Endothelial cell (in vitro differentiated cells): ENCODE measurements at places on chromosomes 7 and 10.

GRCh38 chr7:111282626-111283025 is 191.7 kb downstream of the LRRN3 start:
- no peak for DNase-seq

DNA sequence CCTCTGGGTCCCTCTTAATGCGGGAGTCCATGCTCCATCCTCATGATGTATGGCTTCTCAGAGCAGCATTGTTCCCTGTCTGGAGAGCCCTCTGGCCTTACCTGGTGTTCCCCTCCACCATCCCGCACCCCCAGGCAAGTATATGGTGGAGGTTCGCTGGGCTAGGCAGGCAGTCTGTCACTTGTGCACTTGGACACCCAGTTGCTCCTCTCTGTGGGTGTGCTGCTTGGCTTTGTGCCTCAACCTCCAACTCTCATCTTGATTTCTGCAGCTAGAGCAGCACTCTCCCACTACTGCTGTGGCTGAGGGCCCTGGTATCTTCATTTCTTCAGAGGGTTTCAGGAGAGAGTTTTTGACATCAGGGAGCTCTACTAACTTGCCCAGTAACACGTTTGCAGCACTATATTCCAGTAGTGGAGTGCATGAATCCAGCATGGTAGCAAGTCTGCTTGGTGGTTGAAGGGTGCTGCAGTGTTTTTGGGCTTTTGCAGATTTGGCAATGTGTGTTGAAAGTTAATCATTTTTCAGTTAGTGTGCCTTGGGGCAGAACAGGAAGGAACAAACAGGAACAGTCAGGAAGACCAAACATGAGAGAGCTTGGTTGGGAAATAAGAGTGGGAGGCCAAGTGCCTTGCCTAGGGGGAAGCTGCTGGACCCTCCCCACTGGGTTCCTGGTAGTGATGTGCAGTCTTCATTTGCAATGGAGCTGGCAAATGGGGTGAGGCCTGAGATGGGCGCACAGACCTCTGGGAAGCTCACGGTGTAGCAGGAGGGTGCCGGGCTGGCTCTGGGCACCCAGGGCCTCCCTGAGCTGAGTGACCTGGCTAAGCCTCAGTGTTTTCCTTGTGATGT is 37.4 kb downstream of the TSPAN14 start:
- no peak for DNase-seq

DNA sequence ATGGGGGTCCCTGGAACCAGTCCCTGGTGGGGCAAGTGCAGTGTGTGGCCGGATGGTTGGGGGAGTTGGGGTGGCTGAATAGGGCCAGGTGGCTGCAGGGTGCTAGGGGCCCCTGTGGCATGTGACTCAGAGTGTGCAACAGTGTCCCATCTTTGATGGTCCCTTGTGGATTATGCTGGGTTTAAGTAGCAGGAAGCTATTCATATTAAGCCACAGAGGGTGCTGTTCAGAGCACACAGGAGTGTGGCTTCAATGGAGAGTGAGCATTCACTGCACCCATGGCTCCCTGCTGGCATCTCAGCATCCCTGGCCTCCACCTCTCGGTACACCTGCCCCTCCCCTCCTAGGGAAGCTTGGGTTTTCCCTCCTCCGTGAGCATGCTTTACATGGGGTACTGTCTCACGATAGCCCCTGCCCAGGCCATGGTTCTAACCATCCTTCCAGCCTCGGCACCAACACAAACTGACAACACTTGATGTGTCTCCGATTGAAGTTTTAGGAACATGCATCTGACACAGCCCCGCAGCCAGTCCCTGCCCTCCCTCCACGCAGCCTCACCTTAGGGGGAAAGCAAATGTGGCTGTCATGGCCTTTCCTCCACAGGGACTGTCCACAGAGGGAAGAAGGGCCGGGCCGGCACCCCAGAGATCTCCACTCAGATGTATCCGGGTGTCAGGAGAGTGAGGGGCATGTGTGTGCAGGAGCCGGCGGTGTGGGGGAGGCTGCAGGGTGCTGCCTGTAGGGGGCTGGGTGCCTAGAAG is 30.4 kb upstream of the PPIF start:
- no peak for DNase-seq

GRCh38 chr7:108486291-108486966 is 30.2 kb upstream of the NRCAM start:
- DNase-seq = no peak

- no peak for DNase-seq
These were observed 238.4 kb upstream of the MKI67 start for GRCh38 chr10:128364631-128365030.

DNA sequence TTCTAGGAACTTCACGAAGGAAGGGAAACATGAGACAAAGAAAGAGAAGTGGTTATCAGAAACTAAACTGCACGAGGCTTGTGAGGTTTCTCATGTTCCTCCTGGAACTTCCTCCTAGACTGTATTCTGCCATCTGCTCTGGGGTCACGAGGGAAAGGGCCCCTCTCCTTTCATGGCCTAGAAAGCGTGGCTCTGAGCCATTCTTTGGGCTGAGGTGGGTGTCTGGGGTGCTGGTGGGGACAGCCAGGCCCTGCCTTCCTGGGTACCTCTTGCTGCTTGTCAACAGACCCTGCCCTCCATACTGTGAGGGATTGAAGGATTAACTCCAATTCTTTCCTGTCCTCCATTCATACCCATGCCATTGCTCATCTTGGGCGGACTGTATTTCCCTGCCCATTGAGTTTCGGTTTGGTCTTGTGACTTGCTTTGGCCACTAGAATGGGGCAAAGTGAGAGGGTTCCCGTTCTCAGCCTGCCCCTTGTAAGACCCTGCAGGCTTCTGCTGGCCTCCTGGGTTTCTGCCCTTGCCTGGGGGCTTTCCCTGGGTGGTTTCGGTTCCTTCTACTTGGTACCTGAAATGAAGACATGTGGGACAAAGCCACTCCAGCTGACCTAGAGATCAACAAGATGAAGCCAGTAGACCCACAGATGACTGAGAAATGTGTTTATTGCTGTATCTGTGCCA is 14.9 kb upstream of the GIMAP8 start:
- no peak for DNase-seq

DNA sequence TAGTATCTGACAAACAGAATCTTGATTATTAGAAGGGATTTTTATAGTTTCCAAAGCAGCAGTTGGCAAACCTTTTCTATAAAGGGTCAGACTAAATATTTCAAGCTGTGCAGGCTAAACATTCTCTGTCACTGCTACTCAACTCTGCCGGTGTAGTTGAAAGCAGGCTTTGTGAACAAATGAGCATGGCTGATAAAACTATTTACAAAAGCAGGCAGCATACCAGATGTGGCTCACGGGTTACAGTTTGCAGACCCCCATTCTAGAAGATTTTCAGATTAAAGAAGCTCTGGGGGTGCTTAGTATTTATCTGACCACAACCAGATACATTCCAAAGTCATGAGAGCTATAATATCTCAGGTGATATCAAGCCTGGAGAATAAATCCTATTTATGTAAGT is 1017.5 kb downstream of the SORCS1 start:
- DNase-seq = no peak

GRCh38 chr7:41835976-41836530 is 133.2 kb upstream of the INHBA start:
- DNase-seq = no peak

DNA sequence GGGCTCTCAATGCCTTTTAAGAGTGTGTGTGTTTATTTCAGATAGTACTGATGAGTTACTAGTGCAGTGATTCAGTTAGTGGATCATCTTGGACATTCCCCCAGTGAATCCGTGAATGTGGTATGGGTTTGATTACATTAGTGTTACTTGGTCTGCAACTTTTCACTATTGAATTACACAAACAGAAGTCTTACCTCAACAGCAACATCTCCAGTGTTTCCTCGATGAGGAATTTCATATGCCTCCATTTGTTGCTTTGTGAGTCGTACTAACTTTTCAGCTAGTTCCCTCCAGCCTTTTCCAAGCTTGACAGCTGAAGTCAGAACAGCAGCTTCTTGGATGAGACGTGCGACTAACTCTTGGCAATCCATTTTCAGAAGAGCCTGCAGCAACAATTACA is 63.2 kb downstream of the MACC1 start:
- DNase-seq = no peak

DNA sequence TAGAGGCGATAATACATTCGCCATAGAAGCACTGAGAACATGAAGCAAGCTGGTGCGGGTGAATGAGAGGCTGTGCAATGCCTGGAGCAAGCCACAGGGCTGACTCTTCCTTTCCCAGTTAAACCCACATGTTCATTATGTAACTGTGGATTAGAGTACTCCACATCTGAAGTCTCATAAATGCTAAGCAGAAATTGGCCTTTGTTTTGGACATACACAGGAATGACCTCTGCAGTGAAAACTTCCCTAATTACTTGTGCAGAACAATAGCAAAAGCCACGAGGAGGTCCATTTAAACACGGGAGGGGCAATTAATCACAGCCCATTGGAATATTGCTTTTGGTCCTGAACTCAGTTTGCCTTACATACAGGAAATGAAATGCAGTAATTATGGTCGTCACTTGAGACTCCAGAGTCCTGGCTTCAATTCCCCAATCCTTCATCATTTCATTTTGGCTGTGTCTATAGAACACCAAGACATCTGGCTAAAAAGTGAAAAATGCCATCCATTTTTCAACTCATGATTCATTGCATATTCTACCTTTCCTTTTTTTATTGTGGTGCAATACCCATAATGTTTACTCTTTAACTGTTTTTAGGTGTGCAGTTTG is 78.7 kb upstream of the CXCL12 start:
- DNase-seq = no peak

GRCh38 chr10:89256962-89257361 is 5.4 kb upstream of the LIPA start:
- no peak for DNase-seq

- no peak for DNase-seq
These were observed 50.1 kb upstream of the SRPK2 start for GRCh38 chr7:105438847-105439173.

DNA sequence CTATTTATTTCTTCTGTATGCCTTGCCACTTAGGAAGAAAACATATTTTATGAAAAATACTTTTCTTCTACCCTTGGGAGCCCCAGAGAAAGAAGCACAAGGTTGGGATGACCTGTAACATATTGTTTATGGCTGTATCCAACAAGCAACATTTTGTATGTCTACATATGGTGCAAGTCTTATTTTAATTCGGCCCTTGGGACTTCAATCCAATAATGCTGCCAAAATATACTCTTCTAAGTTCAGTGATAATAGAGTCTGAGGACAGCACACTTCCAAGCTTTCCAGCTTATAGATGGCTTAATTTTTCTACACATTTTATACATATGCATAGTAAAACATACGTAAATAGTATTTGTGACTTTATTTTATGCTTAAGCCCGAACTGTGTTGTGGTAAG is 318.5 kb upstream of the SEMA3A start:
- no peak for DNase-seq

GRCh38 chr10:86657396-86658011 is 3.2 kb downstream of the OPN4 start:
- no peak for DNase-seq

DNA sequence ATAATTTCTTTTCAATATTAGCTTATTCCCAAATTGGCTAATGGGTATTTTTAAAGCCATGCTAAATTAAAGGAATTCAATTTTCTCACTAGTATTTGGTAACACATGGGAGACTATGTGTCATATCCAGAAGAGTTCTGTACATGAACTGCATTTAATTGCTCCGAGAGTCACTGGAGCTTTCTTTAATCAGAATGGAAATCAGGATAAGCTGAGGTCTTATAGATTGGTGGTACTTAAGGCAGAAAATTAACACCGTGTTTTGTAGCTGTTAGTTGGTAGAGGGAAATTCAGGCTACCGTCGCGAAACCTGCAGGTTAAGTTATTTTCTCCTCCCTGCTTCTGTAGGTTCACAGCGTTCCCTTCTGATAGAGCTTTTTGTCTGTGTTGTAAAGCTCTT is at the start of gene WEE2:
WEE2 (plus strand) TSS at position 3 of the 400 bp plus-strand sequence. CDS start 406 bp downstream, outside the sequence.
- DNase-seq = no peak

DNA sequence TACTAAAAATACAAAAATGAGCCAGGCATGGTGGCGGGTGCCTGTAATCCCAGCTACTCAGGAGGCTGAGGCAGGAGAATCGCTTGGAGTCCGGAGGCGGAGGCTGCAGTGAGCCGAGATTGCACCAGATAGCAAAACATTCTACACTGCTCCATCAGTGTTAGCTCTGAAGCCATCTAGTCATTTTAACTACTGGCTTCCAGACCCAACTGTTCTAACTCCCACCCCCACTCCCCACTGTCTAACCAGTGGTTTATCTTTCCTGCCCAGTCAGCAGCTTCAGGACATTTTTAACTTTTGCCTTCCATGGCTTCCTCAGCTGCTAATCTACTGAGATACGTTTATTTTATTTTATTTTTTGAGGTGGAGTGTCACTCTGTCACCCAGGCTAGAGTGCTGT is 6.2 kb upstream of the FRAT1 start:
- DNase-seq = no peak
